ENCODE measurements at places on chromosomes 5 and 9.

GRCh38 chr5:154863291-154864080 lies 5.1 kb downstream of the CNOT8 start:
- DNase-seq = no peak
- peaks cover 40% of the 10 kb centered on the region for H3K4me1 ChIP-seq
- H3K27me3 ChIP-seq = no peaks in the 10 kb centered on the region
- no peak overlapping the region for H3K4me3 ChIP-seq
- H3K27ac ChIP-seq = no peak overlapping the region

DNA sequence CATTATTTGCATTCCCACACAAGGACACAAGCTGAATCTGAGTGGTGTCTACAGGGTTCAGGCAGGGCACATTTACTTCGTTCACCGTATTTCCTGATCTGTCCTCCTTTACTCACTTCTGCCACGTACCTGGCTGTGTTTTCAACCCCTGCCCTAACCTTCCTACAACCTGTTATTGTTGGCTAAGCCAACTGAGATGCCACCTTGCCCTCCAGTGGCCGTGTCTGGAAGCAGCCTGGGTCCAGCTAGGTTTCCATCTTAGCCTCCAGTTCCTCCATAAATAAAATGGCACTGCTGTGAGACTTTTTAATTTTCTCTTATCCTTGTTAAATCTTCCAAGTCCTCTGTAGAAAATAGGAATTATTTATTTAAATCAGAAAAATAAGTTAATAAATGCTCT lies 64.8 kb downstream of the ATP10B start:
- peak; percentile 15 for DNase-seq
- peaks cover 4% of the 10 kb centered on the region for H3K27me3 ChIP-seq
- peaks cover 7% of the 10 kb centered on the region for H3K4me1 ChIP-seq
- no peak overlapping the region for H3K4me3 ChIP-seq
- no peak overlapping the region for H3K27ac ChIP-seq

- no peak overlapping the region for H3K4me3 ChIP-seq
- H3K4me1 ChIP-seq = peaks cover 28% of the 10 kb centered on the region
- H3K27me3 ChIP-seq = no peaks in the 10 kb centered on the region
Measured at GRCh38 chr9:78234810-78235209, 1.1 kb upstream of the CEP78 start.

GRCh38 chr5:107875833-107876232 lies 205.1 kb upstream of the EFNA5 start:
- peaks cover 59% of the 10 kb centered on the region for H3K4me1 ChIP-seq
- peak overlapping the region; percentile 26 for H3K4me3 ChIP-seq
- peak overlapping the region; percentile 57 for H3K27ac ChIP-seq
- DNase-seq = peak; percentile 45
- H3K27me3 ChIP-seq = no peaks in the 10 kb centered on the region
- peaks cover 5% of the 10 kb centered on the region for H3K36me3 ChIP-seq

GRCh38 chr9:134458207-134459108 lies 132.2 kb downstream of the RXRA start:
- H3K27ac ChIP-seq = no peak overlapping the region
- peaks cover under 1% of the 10 kb centered on the region for H3K27me3 ChIP-seq
- no peak overlapping the region for H3K4me3 ChIP-seq

DNA sequence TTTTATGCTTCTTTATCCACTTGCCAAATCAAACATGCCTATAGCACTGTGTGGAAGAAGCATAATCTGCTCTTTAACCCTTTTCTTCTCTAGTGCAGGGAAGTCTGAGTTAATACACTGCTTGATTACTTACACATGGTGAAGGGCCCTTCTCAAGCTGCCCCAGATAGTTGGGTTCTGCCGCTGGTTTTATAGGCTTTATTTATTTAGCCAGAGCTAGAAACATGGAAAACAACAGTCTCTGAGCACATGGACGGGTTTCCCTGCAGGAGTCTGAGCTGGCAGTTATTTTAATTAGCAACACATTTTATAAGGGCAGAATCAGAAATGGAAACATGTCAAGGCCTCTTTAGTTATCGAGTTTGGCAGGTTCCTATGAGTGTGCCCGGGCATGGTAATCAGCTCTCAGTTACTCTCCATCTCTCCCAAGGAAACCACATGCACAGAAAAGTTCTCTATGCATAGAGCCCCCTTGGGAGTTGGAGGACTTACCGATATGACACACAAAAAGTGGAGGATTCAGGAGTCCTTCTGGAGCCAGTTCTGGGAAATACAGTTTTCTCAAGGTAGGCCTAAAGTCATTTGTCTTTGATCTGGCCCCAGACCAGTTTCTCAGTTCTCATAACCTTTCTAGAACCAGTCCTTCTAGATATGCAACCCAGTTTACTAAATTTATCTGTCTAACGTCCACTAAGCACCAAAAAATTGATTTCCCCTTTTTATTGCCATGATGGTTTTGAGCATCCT lies 564.8 kb downstream of the ACTL7B start:
- H3K27ac ChIP-seq = no peak overlapping the region
- H3K4me1 ChIP-seq = peaks cover 6% of the 10 kb centered on the region
- DNase-seq = no peak
- H3K27me3 ChIP-seq = peaks cover 7% of the 10 kb centered on the region
- no peak overlapping the region for H3K4me3 ChIP-seq
- H3K36me3 ChIP-seq = no peaks in the 10 kb centered on the region

GRCh38 chr5:172845154-172845553 lies 11.1 kb downstream of the ERGIC1 start:
- no peak overlapping the region for H3K27ac ChIP-seq
- H3K4me3 ChIP-seq = no peak overlapping the region
- peaks cover 9% of the 10 kb centered on the region for H3K27me3 ChIP-seq
- peaks cover 18% of the 10 kb centered on the region for H3K36me3 ChIP-seq
- DNase-seq = no peak

DNA sequence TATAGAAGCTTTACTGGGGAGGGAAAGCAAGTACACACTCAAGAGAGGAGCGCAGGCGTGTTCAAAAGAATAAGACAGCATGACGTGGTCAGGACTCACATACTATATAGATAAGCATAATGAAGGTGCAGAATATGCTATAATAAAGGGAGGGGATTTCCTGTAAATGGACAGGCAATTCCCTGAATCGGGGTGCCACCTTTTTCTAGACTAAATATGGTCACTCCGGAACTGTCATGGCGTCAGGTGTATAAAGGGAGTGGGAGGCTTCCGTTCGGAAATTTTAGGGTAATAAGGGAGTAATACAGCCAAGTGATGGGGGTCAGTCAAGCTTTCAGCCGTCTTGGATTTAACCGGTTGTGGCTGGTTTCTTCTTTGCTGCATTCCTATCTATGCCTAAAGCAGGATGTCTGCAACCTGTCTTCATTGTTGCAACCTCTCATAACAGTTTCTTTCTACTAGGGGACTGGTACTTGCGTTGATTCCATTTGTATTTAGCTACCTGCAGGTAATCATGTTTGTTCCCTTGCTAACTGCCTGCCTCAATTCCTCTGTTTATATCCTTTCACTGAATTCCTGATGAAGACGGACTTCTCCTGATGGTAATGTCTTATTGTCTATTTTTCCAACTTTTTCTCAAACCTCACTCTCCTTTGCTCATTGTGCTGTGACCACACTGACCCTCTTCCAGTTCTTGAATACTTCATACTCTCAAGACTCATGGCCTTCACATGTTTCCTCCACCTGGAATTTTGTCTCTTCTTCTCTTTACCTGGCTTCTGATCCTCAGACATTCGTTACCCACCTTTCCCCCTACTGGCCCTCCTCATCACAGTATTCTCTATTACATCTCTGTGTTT lies 48.9 kb downstream of the PRR16 start:
- H3K27me3 ChIP-seq = no peaks in the 10 kb centered on the region
- H3K4me3 ChIP-seq = no peak overlapping the region
- no peak overlapping the region for H3K27ac ChIP-seq
- H3K4me1 ChIP-seq = peaks cover 17% of the 10 kb centered on the region
- no peak for DNase-seq

DNA sequence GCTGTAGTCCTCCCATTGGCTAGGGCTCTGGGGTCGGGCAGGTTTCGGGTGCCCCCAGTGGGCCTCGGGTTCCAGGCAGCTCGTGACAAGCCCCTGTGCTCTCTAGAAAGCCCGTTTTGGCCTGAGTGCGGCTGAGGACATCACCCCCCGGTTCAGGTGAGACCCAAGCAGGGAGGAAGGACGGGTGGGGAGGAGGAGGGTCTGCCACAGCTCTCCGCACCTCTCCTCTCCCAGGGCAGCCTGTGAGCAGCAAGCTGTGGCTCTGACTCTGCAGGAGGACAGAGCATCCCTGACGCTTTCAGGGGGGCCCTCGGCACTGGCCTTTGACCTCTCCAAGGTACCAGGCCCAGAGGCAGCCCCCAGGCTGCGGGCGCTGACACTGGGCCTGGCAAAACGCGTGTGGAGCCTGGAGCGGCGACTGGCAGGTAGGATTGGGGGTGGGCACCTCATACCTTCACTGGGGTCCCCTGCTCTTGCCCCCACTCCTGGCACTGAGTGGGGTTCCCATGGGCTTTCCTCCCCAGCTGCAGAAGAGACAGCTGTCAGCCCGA lies 672 bp downstream of the PAXX start:
- H3K4me3 ChIP-seq = peak overlapping the region; percentile 80
- H3K27me3 ChIP-seq = peaks cover 27% of the 10 kb centered on the region
- H3K4me1 ChIP-seq = peaks cover 28% of the 10 kb centered on the region
- no peaks in the 10 kb centered on the region for H3K36me3 ChIP-seq
- DNase-seq = no peak
- H3K27ac ChIP-seq = no peak overlapping the region

GRCh38 chr9:128634651-128635262 lies 21.9 kb downstream of the DYNC2I2 start:
- peaks cover 5% of the 10 kb centered on the region for H3K4me1 ChIP-seq
- peak overlapping the region; percentile 72 for H3K27ac ChIP-seq
- H3K36me3 ChIP-seq = peaks cover 47% of the 10 kb centered on the region
- no peak overlapping the region for H3K4me3 ChIP-seq
- no peak for DNase-seq

- no peak for DNase-seq
- H3K27ac ChIP-seq = no peak overlapping the region
- H3K27me3 ChIP-seq = no peaks in the 10 kb centered on the region
Measured at GRCh38 chr9:18545636-18546360, 71.8 kb downstream of the ADAMTSL1 start.

GRCh38 chr9:12666813-12667212 lies 26.4 kb upstream of the TYRP1 start:
- H3K36me3 ChIP-seq = no peaks in the 10 kb centered on the region
- no peaks in the 10 kb centered on the region for H3K27me3 ChIP-seq
- H3K4me3 ChIP-seq = no peak overlapping the region
- H3K27ac ChIP-seq = no peak overlapping the region
- no peak for DNase-seq

DNA sequence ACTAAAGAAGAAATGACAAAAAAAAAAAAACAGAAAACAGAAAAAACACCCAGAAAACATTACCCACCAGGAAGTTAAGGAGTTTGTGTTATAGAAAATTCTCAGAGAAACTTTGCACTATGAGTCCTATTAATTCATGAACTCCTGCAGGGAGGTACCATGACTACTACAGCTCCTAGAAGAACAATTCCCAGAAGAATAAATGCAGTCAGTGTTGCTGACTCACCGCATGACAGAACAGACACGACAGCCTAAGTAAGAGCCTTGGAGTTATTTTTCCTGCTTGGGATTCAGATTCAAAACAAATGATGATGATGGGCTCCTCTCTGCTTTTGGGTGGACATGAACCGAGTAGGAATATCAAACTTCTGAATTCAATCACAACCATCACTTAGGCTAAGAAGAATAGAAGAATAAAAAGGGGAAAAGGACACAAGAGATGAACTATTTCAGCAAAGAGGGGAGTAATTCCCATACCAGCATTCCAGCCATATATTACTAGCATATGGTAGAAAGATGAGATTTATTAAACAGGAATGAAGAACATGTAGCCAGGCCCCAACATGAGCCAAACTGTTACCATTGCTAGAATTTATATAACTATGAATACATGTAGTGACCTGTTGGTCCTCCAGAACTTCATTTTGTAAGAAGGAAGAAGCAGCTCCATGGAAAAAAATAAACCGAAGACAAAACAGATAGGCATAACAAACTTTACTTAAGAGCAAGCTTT lies 209.6 kb upstream of the PDE4D start:
- DNase-seq = no peak
- H3K4me3 ChIP-seq = no peak overlapping the region
- no peaks in the 10 kb centered on the region for H3K27me3 ChIP-seq
- peaks cover 4% of the 10 kb centered on the region for H3K36me3 ChIP-seq
- H3K4me1 ChIP-seq = no peaks in the 10 kb centered on the region
- H3K27ac ChIP-seq = no peak overlapping the region

- no peak for DNase-seq
- no peaks in the 10 kb centered on the region for H3K36me3 ChIP-seq
- peaks cover 59% of the 10 kb centered on the region for H3K27me3 ChIP-seq
- H3K4me3 ChIP-seq = no peak overlapping the region
- no peak overlapping the region for H3K27ac ChIP-seq
Measured at GRCh38 chr5:149735066-149735465, 5.0 kb downstream of the PPARGC1B start.

DNA sequence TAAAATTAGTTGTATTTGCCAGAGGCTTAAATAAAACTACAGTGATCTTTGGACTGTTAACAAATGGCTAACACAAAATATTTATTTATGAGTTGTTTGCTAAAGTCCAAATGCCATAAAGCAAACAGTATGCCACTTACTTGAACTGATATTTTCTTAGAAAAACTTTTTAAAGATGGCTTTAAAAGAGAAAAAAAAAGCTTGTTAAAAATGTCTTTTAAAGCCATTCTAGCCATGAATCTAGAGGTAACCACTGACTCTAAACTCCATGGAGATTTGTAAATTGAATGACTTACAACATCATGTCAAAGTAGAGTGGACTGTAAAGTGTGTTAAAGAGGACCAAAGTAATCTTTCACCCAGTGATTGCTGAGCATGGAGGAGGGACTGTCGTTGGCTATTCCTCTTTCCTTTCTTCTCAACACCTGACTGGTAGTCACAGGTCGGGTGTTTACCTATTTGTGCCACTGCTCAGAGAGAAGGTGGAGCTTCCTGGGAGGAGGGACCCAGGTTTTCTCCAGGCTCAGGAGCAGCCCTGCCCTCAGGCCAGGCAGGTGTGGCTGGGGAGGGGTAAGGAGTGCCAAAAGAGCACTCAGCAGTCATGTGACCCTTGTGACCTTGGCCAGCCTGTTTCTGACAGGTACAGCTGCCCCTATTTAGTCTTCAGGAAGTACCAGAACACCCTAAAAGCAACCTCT lies 69.1 kb upstream of the TJP2 start:
- H3K27me3 ChIP-seq = no peaks in the 10 kb centered on the region
- DNase-seq = no peak
- no peak overlapping the region for H3K4me3 ChIP-seq

- no peak for DNase-seq
- no peaks in the 10 kb centered on the region for H3K27me3 ChIP-seq
- H3K36me3 ChIP-seq = peaks cover 11% of the 10 kb centered on the region
- peak overlapping the region; percentile 89 for H3K27ac ChIP-seq
- peaks cover 49% of the 10 kb centered on the region for H3K4me1 ChIP-seq
- peak overlapping the region; percentile 91 for H3K4me3 ChIP-seq
Measured at GRCh38 chr5:53479045-53479589, 1.3 kb upstream of the FST start.

DNA sequence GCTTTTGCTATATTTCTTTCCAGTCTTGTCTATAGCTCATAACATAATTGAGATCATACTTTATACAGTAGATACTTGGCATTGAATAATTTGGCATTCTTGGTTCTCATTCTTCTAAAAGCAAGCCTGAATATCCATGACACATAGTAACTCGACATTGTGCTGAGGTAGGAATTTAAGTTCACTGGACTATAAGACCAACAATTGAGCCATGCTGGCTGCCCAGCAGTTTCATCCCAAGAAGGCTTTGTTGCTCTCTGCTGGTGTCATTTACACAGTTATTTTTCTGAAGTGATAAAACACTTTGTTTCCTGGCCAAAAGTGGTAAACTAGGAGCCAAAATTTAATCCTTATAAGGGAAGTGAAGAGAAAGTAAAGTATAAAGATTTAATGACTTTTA lies 192.0 kb downstream of the ADAMTSL1 start:
- H3K27ac ChIP-seq = no peak overlapping the region
- H3K27me3 ChIP-seq = peaks cover 3% of the 10 kb centered on the region
- H3K36me3 ChIP-seq = no peaks in the 10 kb centered on the region
- no peak for DNase-seq
